ENCODE measurements at places on chromosomes 16 and 17.

- no peak for DNase-seq
These were observed 489.6 kb downstream of the CDH13 start for GRCh38 chr16:83116274-83116892.

- DNase-seq = no peak
These were observed 440.3 kb upstream of the MAF start for GRCh38 chr16:80040814-80041213.

GRCh38 chr17:77736721-77737120, 221.8 kb upstream of the TNRC6C start:
- DNase-seq = no peak

DNA sequence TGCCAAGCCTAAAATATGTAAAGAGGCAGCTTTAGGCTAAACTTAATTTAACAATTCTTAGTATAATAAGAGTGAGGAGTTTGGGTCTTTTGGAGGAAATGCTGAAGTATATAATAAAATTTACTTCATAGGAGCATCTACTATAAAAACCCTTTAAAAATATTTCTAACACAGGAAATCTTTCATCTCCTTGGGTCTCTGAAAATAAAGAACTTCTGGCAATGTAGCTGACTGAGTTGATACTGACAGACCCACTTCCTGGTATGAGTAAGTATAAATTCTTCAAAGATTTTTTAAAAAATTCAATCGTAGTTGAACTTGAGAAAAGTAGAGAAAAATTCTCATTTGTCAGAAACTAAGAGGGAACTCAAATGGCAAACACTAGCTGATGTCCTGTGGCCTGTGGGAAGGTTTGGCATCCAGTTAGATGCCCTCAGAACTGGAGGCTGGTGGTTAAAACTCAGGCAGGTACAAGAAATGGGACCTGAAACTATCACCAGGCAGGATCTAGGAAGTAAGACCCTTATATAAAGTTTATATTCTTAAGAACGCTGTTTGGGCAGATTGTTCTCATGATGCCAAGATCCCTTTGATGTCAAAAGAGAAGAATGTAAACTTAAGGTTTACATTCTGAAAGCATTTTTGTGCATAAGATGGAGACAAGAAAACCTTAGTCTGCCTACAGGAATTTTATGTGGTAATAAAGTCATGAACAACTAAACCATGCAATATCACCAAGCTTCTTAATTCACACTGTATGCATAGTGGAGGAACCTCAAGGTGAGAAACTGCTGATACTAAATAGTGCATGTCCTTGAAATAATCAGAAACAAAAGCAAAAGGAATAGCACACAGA, 6.2 kb downstream of the KRTAP4-6 start:
- no peak for DNase-seq

DNA sequence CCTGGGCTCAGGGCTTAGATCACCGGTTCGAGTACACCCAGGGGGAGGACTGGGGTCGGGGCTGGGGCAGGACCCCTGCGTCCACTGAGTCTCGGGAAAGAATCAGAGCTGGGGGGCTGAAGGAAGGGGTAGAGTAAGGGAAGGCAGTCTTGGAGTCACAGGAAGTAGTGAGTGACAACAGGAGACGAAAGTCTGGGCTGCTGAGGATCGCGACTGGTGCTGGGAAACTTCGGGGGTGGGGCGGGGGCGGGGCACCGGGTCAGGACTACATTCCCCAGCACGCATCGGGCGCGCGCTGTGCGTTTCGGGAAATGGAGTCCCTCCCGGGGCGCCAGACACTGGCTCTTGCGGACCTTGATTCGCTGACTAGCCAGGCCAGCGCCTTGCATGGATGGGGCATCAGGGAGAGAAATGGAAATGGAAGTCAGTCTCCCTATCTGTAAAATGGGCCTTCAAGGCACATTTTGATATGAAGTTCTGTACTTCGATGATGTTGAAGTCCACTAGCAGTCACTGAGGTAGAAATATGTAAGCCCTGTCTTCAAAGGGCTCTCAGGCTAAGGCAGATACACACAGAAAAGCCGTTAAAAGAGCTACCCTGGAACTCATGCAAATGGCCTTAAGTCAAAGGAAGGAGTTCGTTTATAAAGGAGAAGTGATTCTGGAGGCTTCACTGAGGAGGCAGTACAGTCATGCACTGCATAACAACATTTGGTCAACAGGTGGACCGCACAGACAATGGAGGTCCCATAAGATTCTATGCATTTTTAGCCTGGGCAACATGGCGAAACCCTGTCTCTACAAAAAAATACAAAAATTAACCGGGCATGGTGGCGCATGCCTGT, 697 bp downstream of the CTF1 start:
- peak; percentile 57 for DNase-seq

- no peak for DNase-seq
These were observed 14.3 kb upstream of the NAT9 start for GRCh38 chr17:74790161-74791058.

DNA sequence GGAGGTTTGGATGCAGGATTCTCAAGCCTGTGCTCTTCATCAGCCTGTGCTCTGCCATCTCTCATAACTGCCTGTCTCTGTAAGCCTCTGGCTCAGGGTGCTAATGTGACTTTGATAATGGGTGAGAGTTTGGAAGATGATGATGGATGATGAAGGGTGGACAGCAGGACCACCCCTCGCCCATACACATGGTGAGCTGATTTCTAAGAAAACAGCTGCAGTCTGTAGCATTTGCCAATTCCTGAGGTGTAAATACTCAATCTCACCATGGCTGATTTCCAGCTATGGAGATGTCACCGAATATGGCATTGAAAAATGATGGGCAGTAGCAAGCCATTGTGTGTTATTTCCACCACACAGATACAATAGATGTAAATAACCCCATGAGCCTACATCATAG, 74.2 kb downstream of the ARSG start:
- no peak for DNase-seq

DNA sequence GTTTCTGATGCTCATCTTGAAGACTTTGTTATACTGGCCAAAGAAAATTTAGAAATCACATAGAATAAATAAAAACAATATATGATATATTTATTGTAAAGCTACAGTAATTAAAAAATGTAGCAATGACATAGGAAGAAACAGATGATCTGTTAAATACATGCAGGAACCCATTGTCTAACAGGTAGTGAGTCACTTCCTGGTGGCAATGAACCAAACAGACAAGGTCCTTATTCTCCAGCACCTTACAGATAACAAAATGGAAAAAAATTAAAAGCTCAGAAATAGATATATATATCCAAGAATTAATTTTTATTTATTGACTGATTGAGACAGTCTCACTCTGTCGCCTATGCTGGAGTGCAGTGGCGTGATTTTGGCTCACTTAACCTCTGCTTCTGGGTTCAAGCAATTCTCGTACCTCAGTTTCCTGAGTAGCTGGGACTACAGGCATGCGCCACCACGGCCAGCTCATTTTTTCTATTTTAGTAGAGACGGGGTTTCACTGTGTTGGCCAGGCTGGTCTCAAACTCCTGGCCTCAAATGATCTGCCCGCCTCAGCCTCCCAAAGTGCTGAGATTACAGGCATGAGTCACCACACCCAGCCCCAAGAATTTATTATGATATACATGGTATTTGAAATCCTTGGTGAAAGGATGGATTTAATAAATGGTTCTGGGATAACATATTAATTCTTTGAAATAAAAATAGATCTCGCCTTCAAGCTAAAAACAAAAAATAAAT, 7.5 kb downstream of the NETO2 start:
- DNase-seq = no peak

- DNase-seq = no peak
These were observed 140.7 kb upstream of the PLCG2 start for GRCh38 chr16:81638286-81638945.

DNA sequence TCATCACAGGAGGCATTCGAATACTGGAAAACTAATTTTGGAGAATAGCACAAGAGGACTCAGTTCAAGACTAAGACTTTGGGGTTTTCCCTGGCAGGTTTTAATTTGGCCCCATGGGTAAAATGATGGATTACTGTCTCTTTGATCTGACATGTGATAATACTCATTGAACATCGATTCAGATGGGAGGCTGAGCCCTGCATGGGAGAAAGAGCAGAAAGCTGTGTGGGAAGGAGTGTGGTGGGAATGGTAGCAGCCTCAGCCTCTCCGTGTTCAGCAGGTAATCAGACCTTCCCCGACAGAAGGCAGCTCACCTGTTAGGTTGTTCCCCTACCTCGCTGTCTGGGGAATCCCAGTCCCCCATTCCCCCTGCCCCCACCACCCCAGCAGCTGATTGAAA, 124.7 kb upstream of the TNRC6C start:
- no peak for DNase-seq

DNA sequence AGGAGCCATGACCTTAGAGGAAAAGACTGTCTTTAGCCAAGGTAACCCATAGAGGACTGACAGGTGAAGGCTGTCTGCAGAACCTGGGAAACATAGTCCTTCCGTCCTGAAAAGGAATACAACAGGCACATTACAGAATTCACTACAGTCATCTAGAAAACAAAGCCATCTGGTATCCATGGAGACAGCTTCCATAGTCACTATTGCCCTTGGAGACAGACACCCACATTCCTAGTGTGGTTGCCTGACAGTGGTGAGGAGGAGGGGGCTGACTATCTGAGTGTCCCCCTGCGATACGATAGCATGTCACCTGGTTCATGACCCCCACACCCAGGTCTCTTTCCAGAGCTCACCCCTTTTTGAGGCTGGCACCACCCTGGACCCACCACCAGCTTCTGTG, 254.7 kb downstream of the CDH13 start:
- DNase-seq = no peak

DNA sequence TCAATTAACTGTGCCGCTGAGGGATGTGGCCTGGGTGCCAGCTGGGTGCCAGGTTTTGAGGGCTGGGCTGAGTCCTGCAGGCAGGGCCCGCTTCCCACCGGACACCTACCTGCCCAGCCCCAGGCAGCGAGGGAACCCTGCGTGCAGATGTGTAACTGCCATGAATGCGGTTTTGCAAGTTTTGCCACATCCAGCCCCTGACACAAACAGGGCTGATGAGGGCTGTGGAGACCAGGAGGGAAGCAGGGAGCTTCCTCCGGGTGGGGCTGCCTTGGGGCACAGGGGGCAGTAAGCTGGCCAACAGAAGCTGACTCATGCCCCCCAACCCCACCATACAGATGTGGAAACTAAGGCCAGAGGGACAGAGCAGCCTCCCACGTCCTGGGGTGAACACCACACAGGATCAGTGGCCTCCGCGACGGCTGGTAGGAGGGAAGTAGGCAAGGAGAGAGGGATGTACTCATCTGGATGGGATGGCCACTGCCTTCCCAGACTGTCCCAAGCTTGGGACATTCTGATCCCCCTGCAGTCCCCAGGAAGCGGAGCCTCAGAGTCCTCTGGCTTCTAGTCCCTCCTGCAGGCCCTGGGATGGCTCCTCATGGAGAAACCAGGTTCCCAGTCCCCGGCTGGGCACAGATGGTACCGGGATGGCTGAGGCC, 1.6 kb downstream of the UBALD1 start:
- DNase-seq = no peak

DNA sequence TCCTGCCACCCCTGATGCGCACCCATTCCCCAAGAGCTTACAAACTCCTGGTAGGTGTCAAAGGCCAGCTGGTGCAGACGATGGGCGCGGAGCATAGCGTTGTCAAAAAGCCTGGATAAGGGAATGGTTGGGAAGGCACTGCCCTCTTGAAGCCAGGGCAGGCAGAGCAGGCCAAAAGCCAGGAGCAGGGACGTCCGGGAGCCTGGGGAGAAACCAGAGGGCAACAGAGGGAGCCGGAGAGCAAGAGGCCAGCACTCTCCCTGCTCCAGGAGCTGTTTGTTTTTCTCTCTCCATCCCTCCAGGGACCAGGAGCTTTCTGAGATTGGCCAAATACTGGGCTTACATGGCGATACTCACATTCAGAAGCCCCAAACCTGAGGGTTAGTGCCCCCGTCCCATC, 334 bp downstream of the GH1 start:
- no peak for DNase-seq

- no peak for DNase-seq
These were observed 284.3 kb upstream of the CDH11 start for GRCh38 chr16:65406116-65406515.

DNA sequence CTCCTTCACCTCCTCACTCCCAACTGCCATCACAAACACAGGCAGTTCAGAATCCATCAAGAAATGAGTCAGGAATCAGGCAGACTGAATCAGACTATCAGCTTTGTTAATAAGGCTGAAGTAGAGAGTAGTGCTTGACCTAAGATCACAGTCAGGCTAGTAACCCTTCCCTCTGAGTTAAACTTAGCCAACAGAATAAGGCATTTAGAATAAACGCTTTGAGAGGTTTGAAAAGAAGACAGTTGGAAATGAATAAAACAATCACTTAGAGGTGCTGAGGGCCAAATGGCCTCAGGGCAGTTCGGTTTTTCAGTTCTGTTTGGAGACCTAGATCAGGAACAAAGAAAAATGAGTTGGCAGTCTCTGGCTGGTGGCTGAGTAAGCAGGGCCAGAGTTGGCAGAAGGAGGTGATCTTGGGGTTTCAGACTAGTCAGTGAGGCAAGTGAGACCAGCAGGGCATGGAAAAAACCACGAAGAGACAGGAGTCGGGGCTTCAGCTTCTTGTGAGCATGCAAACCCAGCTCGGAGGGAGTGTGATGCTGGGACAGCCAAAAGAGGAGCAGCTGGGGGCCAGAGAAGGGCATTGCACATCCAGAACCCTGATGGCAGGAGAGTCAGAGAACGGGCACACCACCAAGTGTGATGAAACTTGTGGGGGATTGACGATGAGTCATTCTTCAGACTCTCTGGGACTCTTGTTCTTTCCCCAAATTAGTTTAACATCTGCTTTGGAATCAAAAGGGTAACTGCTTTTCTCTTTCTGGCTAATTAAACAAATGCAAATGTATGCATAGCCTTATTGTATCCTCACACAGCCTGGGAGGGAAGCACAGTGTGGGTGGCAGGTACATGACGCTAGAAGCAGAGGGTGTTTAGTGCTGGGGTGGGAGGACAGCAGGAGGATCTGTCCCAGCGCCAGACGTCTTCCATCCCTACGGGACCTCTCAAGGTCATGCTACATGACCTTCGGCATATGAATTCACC, 54.8 kb downstream of the SPECC1 start:
- DNase-seq = no peak

- no peak for DNase-seq
These were observed 9.2 kb upstream of the ABR start for GRCh38 chr17:1188812-1189504.

DNA sequence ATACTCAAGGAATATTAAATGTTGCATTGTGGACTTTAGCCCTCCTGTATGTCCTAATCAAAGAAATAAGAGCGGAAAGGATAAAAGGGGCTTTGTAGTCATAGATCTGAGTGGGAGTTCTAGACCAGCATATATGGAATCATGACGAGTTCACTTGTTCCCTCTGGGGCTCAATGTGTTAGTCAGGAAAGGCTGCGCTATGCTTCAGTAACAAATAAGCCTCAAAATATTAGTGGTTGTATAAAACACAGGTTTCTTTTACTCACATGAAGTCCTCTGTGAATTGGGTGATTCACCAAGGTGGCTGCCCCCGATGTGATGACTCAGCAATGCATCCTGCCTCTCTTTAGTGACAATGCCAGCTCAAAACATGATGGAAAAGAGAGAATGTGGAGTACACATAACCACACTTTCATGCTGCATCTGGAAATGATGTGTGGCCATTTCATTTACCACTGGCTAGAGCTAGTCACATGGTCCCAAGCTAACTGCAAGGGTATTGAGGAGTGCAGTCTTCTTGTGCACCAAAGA, 63.3 kb upstream of the IRX5 start:
- no peak for DNase-seq

All from stimulated activated CD4-positive, alpha-beta T cell treated with anti-CD3 and anti-CD28 coated beads, TNF-alpha, amount 100 ng/mL, for 1 hour (primary cell).